Calu3 (cell line): ENCODE measurements at places on chromosomes 13 and 19.

GRCh38 chr13:106348075-106348840 lies 187.2 kb downstream of the EFNB2 start:
- DNase-seq, result no peak

- no peak for DNase-seq
These were observed 180.6 kb downstream of the KDM4B start for GRCh38 chr19:5149508-5149907.

DNA sequence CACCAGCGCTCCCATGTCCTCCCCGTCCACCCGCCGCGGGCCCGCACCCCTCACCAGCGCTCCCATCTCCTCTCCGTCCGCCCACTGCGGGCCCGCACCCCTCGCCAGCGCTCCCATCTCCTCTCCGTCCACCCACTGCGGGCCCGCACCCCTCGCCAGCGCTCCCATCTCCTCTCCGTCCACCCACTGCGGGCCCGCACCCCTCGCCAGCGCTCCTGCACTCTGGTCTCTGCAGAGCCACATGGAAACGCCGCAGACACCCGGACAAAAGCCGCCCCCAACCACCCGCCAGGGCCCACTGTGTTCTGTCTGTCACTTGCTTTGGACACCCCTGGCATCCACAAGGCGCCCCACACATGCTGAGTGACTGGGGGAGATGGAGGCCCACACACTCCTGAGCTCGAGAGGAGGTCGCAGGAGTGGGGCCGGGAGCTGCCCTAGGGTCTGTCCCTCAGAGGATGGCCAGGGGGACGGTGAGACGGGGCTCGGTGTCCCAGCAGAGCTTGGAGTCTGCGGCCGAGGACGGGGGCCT lies 7.4 kb downstream of the CFD start:
- no peak for DNase-seq

DNA sequence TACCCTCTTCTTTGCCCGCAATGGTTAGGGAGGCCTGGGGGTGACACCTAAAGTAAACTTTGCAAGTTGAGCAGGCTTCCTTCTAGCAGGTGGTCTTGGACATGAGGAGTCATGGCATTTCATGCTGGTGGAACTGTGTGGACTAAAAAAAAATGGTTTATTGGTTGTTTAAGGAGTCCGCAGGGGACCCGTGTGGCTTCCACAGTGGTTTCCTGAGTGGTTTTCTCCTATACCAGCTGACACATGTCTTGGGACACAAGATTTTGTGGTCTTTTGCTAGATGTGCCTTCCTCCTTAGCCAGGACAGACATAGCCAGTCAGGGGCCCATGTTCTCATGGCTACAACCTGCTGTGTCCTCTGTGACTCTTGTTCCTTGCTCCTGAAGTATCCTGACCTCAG lies 1.5 kb downstream of the ZNF543 start:
- no peak for DNase-seq

DNA sequence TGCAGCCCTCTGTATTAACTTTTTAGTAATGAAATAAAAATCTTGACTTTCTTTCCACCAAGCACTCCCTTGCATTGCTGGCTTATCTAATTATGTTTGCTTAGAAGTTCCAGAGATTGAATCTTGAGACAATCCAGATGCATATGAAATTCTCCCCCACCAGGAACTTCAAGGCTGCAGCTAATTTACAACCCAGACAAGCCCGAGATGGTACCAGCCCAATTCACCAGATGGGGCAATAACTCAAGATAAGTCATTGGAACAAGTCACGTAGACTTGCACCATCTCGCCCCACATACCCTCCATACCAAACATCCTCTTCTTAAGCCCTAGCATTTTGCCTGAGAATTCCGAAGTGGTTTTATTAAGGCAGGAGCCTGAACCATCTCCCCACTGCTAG lies 29.0 kb downstream of the UTP14C start:
- DNase-seq, result no peak

DNA sequence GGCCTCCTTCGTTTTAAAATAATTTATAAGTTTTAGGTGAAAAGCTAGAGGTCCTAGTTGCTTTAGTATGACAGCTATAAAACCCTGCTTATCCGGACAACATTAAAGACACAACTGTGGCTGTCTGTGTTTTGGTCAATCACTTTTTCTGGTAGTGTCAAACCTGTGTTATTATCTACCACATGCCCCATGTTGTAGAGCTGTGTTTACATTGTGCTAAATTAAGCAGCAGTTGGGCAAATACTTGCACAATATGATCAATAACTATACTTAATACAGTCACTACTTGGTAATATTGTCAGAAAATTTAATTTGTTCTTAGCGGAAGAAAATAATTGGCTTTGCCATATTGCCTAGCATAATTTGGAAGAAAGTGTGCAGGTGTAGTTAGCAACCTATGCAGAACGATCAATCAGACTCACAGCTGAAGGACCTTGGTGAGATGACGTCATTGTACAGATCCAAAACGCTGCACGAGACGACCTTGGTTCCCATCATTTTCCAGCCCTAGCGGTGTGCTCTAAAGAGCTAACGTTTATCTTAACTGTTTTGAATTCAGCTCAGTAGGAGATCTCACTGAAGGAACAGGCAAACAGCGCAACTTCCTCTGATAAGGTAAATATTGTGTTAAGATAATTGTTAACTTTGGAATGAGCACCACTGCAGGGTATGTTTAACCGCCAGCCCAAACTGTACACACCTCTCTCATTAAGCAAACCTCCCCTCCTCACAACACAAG lies 476.6 kb downstream of the IRS2 start:
- no peak for DNase-seq

DNA sequence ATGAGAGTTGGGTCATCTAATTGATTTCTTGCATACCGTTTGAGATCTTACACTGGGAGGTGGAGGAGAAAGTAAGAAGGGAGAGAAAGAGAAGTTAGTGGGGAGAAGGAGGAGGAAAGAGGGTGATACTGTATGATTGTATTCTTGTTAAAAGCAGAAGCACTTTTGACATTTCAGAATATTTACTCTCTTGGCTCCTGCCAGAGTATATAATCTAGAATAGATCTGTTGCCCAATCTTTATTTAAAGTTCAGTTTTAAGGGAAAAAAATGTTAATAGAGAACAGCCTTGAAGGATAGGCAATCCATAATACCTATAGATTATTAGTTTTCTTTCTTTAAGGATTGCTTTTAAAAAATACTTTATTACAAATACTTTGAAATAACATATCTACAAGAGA lies 41.5 kb downstream of the PDS5B start:
- no peak for DNase-seq

DNA sequence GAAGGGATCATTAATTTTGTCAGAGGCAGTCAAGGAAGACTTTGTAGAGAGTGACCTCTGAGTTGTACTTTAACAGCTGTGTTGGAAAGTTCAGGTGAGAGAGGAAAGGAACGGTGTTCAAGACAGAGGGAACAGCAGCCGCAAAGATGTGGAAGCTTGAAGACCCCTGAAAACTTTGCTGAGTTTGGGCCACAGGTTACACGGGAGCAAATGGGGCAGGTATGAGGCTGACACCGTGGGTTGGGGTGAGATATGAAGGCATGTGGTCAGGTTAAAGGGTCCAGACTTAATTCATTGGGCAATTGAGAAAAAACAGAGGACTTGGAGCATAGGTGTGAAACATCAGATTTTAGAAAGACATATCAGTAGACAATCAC lies 72.0 kb upstream of the SERP2 start:
- DNase-seq, result no peak

- no peak for DNase-seq
These were observed 35.7 kb upstream of the TPM4 start for GRCh38 chr19:16040642-16041041.

DNA sequence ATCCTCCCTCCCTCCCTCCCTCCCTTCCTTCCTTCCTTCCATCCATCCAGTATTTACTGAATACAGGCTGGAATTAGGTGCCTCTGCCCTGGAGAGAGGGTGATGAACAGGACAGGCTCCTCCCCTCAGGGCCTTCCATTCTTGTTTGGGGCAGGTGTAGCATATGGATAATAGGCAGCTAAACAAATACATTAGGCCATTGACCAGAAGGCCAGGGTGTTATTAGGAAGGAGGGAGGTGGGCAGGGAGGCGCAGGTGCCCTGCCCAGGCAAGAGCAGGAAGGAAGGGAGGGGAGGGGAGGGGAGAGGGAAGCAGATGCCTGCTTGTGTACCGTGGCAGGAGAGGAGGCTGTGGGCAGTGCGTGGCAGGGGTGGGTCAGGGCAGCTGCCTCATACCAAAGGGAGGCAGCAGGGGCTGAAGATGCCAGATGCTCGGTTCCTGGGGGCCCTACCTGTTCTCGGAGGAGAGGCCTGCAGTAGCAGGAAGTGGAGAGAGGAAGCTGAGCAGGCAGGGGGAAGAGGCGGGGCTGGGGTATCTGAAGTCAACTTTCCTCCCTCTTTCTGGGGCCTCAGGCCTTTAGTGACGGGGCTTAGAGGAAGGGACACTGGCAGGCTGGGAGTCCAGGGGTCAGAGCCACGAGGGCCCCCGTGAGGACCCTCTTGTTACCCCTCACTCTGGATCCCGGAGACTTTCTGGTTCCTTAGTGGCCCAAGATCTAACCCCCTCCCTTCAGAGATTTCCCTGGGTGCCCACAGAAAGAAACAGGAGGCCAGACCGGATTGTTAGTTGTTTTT lies at the start of gene RINL:
TSS of gene RINL (minus strand) at position 495 of the 794 bp plus-strand sequence. CDS start 1,533 bp downstream, outside the sequence.
- DNase-seq, result peak; percentile 27

GRCh38 chr13:31350560-31350959 lies 150.8 kb downstream of the B3GLCT start:
- DNase-seq, result no peak

DNA sequence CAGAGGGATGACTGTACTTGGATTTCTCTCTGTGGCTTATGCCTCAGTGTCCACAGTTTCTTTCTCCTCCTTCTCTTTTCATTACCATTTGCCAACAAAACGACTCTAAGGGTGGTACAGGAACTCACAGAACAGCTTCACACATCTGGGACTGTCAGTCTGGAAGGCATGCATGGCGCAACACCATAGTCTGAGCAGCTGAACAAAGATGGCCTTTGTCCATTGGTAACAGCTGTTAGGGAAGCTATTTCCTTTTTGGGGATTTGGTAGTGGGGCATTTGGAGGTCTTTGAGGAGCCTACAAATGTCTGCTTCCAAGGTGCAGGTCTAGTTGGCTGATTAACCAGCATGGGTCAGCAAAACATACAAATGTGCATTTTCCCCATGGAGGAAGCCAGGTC lies 81.4 kb upstream of the PCDH8 start:
- DNase-seq, result no peak

- DNase-seq, result no peak
These were observed 99.6 kb downstream of the PAN3 start for GRCh38 chr13:28237944-28238343.

GRCh38 chr13:105567951-105568525 lies 967.4 kb downstream of the EFNB2 start:
- no peak for DNase-seq

- DNase-seq, result no peak
These were observed 315.2 kb downstream of the ATP8A2 start for GRCh38 chr13:25686831-25687470.

DNA sequence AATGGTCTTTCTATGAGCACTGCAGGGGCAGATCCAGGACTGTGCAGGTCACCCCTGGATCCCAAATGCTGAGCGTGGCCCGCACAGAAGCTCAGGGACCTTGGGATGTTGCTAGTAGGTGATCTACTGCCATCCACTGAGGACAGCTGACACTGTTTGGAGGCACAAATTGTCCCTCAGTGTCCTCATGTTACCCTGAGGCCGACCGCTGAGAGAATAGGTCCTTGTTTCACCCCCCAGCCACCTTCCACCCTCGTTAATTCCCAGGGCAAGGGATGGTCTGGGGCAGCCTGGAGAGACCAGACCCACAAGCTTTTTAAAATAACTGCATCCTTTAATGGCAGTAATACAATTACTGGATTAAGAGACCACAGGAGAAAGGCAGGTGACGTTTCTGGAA lies 15.4 kb upstream of the TMEM160 start:
- DNase-seq, result no peak

DNA sequence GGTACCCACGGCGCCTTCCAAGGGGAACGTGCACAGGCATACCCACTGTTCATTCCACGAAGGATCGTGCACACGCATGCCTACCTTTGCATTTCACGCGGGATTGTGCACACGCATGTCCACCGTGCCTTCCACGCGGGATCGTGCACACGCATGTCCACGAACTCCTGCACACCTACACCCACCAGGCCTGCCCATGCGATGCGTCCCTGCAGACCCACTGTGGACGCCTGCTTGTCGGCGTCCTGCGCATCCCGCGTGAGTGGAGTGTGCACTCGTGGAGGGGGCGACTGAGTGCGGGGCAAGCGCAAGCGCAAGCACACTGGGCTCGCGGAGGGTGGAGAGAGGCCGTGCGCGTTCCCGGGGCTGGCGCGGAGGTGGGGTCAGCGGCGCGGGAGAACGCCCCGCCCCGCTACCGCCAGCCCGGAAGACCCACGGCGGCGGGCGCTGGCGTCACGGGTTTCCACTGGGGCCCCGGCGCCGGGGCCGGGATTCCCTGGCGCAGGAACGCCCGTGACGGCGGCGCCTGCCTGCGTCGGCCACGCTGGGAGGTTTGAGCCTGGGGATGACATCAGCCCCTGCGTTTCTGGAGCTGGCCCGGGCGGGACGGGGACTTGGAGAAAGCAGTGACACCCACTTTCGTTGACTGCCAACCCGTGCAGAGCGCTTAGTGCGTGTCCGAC lies 18.7 kb downstream of the GADD45B start:
- DNase-seq, result peak; percentile 33

DNA sequence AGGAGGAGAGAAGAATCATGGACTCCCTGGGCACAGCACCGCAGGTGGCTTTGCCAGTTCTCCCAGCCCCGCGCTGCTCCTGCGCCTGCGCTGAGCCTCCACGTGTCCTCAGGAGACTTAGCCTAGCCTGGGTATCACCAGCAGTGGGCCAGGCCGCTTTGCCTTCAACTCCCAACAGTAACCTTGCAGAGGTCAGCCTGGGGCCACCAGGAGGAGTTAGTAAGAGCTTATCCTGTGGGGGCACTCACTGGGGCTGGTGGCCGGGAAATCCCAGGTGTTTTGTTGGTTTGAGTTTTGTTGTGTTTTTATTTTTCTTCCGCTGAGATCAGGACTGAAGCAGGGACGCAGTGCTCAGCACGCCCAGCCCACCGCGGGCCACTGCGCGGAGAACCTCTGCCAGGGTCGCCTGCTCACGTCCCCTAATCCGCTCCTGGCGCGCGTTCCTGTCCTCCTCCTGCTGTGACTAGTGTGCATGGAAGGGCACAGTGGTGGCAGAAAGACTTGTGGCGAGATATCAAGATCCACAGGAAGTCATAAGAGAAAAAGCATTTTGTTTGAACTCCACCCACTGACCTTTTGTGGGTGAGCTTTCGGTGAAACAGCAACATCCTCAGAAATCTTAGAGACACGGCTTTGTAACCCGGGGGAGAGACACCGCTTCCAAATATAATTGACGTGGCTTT lies 207.4 kb upstream of the RFC3 start:
- no peak for DNase-seq
